ENCODE measurements at places on chromosomes 2 and 18.

- no peak for DNase-seq
Measured at GRCh38 chr2:10753156-10753555, 31.7 kb downstream of the ATP6V1C2 start.

DNA sequence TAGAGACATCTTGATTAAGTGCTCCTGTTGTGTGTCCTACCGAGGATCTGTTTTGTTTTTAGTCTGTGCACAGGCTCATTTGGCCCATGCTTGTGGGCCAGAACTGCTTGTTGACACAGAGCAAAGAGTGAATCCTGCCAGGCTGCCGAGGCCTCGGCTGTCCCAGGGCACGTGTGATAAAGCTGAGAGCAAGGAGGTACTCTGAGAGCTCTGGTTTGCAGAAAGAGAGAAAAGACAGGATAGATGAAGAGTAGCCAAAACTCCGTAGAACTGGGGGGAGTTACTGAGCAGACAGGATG is 175.1 kb downstream of the FAM210A start:
- no peak for DNase-seq

- DNase-seq = no peak
Measured at GRCh38 chr18:61582202-61582710, 249.0 kb downstream of the CDH20 start.

DNA sequence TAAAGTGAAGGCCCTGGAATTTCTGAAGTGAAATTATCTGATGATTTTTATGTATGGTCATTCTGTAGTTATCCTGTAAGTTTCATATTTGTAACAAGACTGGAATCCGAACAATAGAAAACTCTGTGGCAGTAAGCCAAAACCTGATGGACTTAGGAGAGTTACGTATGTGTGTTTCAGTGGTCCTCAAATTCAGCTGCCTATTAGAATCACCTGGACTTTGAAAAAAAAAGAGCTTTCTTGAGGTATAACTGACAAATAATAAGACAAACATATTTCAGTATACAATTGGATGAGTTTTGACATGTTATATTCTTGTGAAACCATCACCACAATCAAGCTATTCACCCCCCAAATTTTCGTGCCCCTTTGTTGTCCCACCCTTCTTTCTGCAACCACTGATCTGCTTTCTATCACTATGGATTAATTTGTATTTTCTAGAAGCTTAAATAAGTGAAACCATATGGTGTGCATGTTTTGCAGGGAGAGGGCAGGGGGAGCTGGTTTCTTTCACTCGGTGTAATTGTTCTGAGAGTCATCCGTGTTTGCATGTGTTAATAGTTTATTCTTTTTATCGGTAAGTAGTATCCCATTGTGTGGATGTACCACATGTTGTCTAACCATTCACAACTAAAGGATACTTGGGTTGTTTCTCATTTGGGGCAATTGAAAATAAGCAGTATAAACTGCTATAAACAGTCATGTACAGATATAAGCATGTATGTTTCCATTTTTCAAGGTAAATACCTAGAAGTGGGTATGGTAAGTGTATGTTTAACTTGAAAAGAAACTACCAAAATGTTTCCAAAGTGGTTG is 50.2 kb upstream of the EML4 start:
- no peak for DNase-seq

GRCh38 chr2:194870974-194871535 is 786.0 kb upstream of the SLC39A10 start:
- DNase-seq = no peak

Data from T1000 (cell line).